ENCODE measurements at places on chromosomes 4 and X.
A peak's percentile ranks its signal among the peaks of the same experiment; 100 is the strongest.

GRCh38 chr4:183471946-183472708 is 27.7 kb downstream of the CDKN2AIP start:
- DNase-seq: peak; percentile 71

DNA sequence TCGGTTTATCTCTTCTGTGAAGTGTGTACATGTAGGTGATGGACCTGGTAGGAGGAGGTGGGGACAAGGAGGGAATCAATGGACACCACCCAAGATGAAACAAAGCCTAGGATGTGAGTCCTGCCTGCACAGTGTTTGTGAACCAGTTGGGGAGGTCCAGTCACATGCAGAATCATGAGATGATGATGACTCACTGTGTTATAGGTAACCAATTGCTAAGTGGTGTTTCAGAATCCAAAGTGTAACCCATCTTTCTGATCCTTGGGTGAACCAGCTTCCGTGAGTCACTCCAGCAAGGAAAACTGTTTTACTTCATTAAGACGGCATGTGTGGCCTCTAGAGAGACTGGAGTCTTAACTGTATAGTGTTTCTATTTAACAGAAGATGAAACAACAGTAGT is 57.9 kb upstream of the HPF1 start:
- no peak for DNase-seq

GRCh38 chr4:112167794-112168193 is 22.5 kb downstream of the FAM241A start:
- no peak for DNase-seq

DNA sequence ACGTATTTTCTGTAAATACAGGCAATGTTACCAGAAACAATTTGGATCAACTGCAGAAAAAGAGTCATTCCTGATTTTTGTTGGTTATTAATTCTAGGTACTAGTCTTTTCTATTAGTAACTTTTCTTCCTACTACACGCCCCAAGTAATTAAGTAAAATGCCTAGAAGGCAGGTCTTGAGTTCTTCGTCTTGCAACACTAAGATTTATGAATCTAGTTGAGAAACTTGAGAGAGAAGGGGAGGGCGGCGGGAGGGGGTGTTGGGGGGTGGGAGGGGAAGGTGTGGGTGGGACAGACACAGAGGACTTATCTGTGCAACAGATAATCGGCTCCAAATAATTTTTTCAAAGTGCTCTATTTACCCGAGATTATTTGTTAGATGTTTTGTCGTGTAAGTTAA is 3.0 kb downstream of the RAP2C start:
- DNase-seq: no peak

DNA sequence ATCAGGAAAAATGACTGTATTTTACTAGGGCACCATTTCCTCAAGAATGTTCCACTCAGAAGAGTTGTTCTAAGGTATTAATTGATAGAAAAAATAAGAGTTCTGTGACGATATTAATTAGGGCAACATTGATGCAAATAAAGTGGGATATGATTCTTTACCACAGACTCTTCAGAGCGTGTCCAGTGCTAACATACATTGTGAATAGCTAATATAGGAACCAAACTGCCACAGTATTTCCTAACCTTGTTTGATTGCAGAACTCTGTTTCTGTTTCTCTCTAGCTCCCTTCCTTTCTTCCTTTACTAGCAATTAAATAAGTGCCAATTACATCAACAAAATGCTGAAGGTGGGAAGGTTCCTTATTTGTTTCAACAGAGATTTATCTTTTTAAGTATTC is 154.1 kb upstream of the CPEB2 start:
- DNase-seq: no peak

- no peak for DNase-seq
Observed at GRCh38 chr4:13455411-13455810, 28.7 kb downstream of the RAB28 start.

GRCh38 chrX:129640737-129641136 is 14.0 kb downstream of the APLN start:
- no peak for DNase-seq

GRCh38 chr4:83272900-83273299 is 11.7 kb downstream of the COQ2 start:
- no peak for DNase-seq

DNA sequence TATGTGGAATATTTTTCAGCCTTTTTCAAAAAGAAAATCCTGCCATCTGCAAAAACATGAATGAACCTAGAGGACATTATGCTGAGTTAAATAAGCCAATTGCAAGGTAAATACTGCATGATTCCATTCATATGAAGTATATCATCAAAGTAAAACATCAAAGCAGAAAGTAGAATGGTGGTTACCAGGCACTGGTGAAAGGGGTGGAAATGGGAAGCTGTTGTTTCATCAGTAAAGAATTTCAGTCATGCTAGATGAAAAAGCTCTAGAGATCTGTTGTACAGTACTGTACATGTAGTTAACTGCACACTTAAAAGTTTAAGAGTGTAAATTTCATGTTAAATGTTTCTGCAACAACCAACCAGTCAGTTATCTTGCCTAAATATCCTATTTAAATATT is 196.8 kb upstream of the ADGRL3 start:
- no peak for DNase-seq

DNA sequence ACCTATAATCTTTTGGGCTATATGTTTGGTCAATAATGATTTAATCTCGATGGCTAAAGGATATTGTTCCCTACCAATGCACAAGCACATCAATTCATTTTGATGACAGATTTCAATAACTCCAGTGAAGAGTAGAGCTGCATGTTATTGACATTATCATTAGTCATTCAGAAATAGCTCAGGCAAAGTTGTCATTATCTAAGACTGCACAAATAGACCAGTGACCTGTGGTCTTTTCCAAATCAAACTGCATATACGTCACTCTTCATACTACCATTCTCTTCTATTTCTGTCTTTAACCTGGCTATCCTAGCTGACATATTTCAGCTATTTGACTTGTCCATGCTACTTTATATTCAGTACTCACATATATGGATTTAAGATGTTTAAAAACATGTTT is 1050.8 kb downstream of the C4orf33 start:
- no peak for DNase-seq

GRCh38 chrX:57647020-57647419 is 33.0 kb downstream of the NLRP2B start:
- DNase-seq: no peak

DNA sequence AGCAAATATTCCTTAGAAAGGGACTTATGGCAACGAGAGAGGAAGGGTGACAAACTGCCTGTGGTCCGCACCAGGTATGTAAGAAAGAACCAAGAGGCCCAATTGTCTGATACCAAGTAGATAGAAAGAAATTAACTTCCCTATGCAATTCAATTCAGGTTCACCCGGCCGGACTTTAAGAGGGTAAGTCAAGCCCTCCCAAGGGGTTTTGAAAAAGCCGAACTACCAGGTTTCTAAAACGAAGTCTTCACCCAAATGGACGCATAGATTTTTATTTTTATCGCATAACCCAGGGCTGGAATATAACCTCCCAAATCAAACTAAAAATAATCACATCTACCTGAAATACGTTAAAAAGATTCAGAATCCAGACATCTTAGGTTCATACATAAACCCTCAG is 1.6 kb upstream of the MAB21L2 start:
- DNase-seq: no peak

DNA sequence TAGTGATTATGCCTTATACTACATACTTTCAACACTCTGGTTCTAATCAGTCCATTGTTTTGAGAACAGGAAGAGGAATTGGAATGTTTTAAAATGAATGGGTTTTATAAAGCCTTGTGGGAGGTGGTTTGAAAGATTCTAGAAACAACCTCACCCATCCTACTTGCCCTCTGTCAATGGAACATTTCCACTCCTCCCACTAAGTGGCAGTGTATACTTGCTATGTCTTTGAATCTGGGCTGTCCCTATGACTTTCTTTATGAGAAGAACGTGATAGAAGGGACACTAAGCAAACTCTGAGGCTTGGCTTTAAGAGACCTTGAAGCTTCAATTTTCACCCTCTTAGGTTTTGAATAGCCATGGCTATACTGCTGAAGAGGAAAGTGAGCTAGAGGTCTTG is 611.2 kb downstream of the PPP4R3C start:
- no peak for DNase-seq

DNA sequence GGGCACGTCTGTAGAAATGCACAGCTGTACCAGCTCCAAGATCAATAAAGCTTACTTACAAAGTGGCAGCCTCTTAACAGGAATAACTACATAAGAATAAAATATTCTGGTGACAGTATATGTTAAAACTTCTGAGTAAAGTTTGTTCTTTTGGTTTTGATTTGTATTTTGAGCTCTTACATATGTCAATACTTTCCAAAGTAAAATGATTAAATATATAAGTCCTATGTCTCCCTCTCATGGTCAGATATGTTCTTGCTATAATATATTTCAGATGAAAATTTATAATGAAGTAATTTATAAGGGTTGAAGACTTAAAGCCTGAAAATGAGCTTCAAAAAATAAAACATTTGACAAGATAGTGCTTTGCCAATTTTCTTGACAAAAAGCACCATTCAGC is 254.4 kb downstream of the NPFFR2 start:
- no peak for DNase-seq

- DNase-seq: no peak
Observed at GRCh38 chr4:159607809-159608208, 504.9 kb downstream of the RAPGEF2 start.

GRCh38 chr4:136935305-136935704 is 597.0 kb downstream of the PCDH18 start:
- DNase-seq: no peak

GRCh38 chr4:88008122-88008742 is 797 bp downstream of the PKD2 start:
- peak; percentile 35 for DNase-seq

GRCh38 chr4:26141911-26142638 is 178.7 kb upstream of the RBPJ start:
- DNase-seq: no peak

DNA sequence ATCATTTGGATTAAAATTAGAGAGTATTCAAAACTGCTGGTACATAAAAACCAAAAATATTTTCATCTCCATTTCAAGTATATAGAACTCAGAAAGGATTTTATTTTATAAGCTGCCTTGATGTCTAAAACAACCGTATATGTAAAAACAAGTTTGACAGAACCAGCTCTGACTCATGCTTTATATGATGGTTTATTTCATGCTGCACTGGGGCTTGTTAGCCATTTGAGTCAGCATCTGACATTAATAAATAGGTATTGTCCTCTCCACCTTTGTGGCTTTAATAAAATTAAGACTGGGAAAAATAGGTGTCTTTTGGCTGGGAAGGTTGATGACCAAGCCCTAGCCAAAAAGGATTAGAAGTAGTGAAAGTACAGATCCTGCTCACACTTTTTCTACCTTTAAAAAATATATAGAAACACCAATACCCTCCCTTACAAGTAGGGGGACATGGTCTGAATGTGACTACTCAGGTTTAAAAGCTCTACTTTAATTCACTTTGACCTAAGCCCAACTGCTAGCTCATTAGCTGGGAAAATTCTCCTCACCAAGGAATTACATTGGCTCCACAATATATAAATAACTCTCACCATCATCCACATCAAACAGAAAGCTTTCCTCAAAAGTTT is 228.1 kb downstream of the ADAMTS3 start:
- DNase-seq: no peak

- DNase-seq: peak; percentile 60
Observed at GRCh38 chr4:83112231-83112630, 2.3 kb downstream of the PLAC8 start.

DNA sequence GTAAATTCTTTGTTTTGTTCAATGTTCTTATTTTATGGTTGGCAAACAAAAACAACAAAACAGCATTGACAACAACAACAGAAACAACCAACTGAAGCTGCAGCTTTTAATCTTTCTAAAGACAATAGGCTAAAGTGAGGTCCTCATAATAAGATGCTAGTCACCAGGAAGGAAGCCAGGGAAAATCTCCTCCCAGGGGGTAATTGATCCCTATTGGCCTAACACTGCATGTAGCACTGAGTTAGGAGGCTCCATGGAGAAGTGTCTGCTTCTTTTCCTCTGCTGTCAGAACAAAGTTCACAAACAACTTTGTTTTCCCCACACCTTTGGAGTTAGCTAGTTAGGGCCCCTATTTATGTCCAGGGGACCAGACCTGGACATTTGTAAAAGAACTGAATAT is 4.7 kb upstream of the LRAT start:
- DNase-seq: no peak

DNA sequence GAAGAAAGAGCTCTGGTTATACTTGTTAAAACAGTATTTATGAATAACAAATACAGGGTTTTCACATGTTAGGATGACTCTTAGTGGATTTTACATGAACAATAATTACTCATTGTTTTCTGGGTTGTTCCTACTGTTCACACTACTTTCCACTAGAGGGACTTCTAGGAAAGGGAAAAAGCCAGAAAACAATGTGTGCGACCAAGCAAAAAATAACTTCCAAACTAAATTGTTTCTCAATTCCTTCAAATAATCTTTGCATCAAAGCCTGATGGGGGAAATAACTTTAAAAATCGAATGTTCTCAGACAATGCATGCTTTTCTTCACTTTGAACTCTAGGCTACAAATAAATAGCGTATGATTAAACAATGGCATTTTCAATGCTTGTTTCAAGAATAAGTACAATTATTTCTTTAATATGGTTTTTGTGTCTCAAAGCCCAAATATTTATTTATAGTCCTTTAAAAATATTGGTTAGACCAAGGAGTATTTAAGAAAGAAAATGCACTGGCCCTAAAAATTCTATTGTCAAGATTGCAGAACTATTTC is 72.1 kb upstream of the ETNPPL start:
- DNase-seq: no peak

GRCh38 chrX:22220941-22221340 is 51.8 kb upstream of the CBLL2 start:
- DNase-seq: no peak

DNA sequence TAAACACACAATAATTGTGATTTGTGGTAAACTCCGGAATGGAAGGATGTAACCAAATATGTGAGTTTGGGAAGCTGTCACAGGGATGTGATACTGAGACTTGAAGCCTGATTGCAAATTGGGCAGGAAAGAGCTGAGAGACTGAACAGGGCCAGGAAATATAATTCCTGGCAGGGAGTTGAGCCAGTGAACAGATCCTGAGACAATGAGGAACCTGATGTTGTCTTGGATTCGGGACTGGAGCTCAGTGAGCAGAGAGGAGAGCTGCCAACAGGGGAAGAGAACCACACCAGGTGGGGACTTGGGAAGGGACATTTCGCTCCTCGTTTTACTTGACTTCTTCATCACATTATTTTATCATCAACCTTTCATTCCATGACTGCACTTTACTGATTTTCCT is 386.0 kb downstream of the TLL1 start:
- DNase-seq: no peak

GRCh38 chr4:161650812-161651211 is 513.0 kb downstream of the FSTL5 start:
- no peak for DNase-seq

DNA sequence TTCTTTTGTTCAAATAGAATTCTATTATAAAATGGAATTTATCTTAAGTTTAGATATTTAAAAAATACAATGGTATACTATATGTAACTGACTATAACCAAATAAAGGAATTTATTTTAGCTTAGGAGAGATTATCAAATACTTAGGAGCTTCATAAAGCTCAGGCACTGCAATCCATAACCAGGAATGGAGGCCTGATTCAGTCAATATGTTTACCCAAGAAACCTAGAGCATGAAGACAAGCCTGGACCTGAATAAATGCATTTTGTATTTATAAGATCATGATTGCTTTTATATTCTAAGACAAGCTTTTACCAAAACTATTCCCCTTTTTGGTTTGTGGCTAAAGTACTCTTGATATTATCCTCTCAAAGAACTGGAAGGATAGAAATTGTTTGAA is 742.6 kb downstream of the FAT4 start:
- no peak for DNase-seq

All from CD8-positive, alpha-beta T cell (primary cell).